Ammon's horn (tissue), 1 donor: ENCODE measurements at places on chromosomes 7 and 10.

DNA sequence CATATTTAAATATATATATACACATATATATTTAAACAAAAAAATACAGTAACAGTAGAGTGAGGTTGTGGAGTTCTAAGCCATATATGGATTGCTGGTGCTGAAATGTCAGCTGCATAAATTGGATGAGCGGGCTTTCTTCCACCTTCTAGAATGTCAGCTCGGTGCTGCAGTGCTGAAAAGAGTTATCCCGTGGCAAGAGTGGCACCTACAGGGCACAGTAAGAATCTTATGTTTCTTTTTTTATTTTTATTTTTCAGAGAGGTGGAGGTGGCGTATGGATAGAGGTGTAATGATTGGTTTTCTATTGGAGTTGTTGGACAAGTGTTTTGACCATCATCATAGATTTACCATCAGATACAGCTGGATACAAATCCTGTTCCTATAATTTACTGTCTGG is 86.2 kb upstream of the DYNC1I1 start:
- peak; percentile 89 for DNase-seq

- DNase-seq: no peak
These were observed 40.8 kb downstream of the MYL10 start for GRCh38 chr7:101588131-101588935.

DNA sequence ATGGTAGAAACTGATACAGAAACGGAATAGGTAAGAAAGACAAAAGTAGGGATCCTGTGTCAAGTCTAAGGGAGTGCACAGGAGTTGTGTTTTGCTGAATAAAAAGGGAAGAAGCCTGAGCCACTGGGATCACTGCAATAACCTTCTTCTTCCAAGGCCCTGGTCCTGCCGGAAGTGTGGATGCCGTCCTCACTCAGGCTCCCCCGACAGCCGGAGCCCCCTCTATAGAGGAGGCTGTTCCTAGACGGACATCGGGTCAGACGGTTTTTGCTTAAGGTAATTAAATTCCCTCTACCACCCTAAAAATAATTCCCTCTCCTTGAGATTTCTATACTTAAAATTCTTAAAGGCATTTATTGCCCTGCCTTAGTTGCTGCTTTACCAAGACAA is 566.9 kb downstream of the PTPRN2 start:
- no peak for DNase-seq

- DNase-seq: no peak
These were observed 6.9 kb downstream of the C7orf57 start for GRCh38 chr7:48042216-48042615.

DNA sequence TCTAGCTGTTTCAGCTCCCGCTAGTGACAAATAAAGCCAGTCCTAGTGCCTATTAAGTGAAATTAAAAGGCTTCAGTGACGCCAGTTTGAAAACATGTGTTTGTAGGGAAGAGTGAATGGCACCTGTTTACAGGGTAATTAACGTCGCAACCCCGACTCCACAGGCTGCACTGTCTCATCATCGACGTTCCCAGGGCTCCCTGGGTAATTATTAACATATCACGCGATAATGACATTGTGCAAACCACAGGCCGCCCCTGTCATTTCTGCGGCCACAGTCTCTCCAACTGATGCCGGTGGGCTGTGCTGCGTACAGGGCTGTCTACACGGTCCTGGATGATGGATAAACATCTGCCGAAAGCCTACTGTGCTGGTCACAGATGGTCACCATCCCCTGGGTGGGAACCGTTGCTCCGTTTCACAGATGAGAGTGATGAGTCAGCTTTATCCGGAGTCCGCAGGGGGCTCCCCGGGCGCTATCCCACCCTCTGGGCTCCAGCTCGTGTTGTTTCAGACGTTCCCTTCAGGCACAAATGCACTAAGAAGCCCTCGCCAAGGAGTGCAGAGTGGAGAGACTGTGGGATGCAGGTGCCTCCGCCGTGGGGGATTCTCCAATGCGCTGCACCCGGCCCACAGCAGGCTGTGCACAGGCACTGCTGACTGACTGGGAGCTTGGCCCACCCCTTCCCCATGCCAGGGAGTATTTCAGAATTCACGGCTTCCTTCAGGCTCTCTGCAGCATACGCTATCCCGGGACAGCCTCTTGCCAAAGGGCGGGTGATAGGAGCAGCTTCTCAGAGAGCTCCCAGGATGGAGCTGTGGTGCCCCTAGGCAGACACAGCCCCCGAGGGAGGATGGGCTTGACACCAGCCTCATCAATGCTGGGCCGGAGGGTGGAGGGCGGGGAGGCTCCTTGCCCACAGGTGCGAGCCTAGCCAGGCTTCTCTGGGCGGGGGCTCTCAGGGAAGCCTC is 491.8 kb upstream of the FOXK1 start:
- no peak for DNase-seq

- no peak for DNase-seq
These were observed 123.8 kb downstream of the ADRA2A start for GRCh38 chr10:111200505-111201186.

DNA sequence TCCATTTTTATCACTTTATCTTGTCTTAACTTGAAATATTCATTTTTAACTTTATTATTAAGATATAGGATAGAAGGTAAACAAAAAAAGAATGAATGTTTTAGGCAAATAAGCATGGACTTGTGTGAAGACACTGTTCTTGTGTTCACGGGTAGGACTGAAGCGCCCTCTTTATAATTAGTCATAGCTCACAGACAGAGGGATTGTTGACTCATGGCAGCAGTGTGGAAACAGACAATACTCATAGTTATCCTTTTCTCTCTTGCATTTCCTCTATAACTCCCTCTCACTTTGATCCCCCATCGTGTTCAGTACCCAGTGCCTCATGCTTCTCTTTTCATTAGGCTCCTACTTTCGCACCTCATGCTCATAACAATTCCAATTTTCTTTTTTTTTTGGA is 731.8 kb downstream of the PHTF2 start:
- DNase-seq: peak; percentile 84
